ENCODE measurements at places on chromosomes 12 and 14.

DNA sequence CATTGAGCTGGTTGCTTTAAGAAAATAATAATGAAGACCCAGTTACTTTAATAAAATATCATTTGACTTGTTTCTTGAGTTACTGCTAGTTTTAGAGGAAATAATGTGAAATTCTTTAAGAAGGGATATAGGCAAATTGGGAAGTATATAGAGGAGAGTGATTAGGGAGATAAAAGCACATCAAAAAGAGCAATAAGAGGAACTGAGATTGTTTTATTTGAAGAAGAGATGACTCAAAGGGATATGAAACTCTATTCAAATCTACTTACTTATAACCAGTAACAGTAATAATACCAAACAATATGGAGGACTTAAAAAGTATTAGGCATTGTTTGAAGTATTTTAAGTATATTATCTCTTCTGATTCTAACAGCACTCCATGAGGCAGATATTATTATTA, 37.1 kb downstream of the LRRK2 start:
- DNase-seq: no peak

DNA sequence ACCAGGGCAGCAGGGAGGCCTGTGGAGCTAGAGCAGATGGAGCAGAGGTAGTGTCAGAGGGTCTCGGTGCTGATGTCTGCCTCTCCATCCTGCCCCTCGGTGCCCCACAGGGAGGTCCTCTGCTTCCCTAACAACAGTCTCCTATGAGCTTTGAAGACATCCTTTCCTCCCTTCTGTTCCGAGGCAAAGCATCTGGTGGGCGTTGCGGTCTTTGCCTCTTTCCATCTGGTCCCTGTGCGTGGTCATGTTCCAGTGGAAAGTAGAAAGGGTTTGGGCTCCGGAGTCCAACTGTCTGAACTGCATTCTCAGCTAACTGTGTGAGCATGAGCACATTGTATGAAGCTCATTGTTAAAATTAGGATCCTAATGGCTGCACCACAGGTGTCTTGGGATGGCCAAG, 370.6 kb downstream of the AACS start:
- DNase-seq: no peak

GRCh38 chr12:4006743-4007142, 133.5 kb upstream of the PARP11 start:
- no peak for DNase-seq

DNA sequence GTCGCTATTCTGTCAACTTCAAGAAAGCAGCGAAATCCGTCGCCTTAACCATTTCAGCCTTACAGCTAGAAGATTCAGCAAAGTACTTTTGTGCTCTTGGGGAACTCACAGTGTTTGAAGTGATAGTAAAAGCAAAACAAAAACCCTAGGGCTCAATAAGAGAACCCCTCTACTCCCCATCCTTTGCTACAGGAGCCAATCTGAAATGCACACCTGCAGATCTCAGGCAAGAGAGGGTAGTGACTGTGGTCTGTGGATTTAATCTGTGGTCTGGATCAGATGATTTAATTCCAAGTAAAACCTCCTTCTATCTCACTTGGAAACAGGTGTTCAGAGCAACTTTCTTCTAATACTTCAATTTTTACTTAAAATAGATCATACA, 422.9 kb upstream of the OR4E1 start:
- DNase-seq: no peak

Data from iPS-NIHi11 (cell line).